ENCODE measurements at places on chromosomes 3 and 15.
A peak's percentile ranks its signal among the peaks of the same experiment; 100 is the strongest.

GRCh38 chr3:127688416-127689265 is 15.9 kb downstream of the ABTB1 start:
- peak; percentile 46 for DNase-seq

- no peak for DNase-seq
Measured at GRCh38 chr3:152960684-152961083, 125.8 kb downstream of the P2RY1 start.

- peak; percentile 48 for DNase-seq
Measured at GRCh38 chr3:156630081-156630772, 44.2 kb upstream of the TIPARP start.

- no peak for DNase-seq
Measured at GRCh38 chr15:38688761-38689160, 124.1 kb upstream of the RASGRP1 start.

DNA sequence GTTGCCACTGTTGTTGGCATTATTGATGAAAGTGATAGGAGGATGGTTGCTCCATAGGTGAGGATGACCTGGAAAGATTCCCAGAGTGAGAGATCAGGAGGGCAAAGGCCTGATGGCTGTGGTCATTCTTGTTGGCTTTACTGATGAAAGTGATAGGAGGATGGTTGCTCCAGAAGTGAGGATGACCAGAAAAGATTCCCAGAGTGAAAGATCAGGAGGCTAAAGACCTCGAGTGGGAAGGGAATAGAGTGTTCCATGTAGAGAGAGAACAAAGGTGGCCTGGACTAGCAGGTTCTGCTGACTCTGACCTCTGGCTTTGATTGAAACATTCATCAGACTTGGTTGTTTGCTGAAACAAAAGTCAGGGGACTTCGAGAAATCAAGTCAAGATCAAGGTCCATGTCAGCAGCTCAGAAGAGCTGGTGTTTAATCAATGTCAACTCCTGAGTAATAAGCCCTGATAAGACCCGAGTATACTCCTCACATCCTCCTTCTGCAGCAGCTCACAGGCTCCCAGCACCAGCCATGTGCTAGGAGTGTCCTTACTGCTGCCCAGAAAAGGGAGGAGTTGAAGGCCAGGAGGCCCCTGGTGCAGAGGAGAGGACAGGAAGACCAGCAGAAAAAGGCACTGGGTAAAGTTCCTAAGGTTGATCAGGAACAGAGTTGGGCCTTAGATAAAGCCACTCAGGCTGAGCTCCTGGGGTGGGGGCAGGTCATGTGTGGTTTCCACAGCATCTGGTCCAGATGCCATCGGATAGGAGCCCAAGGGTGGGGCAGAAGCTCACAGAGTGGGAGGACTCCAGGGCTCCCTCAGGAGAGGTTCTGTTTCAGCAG is 19.9 kb downstream of the CYP8B1 start:
- no peak for DNase-seq

DNA sequence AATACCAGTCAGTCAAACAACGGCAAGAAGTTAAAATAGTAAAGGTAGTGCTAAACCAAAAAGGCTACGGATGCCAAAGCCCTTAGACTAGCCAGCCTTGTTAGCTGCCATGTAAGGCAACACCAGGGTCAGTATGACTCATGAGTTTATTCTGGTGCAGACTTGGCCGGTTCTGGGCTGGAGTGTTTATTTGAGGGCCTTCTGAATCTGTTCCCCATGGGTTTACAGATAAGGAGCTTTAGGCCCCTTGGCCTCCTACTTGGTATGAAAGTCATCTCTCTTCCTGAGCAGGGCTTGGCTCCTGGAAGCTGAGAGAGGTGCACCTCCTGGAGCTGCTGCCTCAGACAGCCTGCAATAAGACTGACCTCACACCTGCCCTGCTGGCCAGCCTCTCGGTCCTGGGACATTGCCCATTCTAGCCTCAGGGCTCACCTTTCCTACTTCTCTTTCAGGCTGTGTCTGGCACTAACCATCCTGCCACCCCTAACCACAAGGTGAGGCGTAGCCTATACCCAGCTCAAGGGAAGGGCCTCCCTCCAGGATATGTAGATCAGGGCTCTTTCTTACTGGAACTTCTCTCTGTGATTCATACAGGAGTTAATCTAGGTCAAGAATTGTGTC is 10.4 kb upstream of the RTP1 start:
- peak; percentile 84 for DNase-seq

- no peak for DNase-seq
Measured at GRCh38 chr3:168514252-168514651, 418.5 kb upstream of the GOLIM4 start.

DNA sequence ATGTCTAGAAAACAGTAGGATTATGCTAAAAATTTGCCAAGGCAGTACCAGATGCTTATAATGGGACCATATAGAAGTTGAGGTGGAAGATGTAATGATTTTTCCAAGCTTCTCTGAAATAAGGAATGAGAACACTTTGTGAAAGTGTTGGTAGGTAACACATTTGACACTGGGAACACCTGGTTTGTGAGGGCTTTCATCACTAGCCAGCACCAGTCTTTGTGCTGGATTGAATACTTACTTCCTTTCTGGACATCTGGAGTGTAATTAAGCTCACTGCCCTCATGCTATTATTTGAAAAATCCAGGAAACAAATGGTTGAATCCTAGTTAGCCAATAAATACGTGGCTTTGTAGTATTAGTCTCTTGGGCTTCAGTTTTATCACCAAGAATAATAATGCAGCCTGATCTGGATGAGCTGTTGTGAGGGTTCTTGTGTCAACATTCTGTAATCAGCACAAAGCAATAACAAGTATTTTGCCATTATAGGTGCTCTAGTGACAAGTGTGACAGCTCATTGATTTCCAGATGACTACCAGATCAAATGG is 12.9 kb downstream of the CCDC80 start:
- DNase-seq = no peak

DNA sequence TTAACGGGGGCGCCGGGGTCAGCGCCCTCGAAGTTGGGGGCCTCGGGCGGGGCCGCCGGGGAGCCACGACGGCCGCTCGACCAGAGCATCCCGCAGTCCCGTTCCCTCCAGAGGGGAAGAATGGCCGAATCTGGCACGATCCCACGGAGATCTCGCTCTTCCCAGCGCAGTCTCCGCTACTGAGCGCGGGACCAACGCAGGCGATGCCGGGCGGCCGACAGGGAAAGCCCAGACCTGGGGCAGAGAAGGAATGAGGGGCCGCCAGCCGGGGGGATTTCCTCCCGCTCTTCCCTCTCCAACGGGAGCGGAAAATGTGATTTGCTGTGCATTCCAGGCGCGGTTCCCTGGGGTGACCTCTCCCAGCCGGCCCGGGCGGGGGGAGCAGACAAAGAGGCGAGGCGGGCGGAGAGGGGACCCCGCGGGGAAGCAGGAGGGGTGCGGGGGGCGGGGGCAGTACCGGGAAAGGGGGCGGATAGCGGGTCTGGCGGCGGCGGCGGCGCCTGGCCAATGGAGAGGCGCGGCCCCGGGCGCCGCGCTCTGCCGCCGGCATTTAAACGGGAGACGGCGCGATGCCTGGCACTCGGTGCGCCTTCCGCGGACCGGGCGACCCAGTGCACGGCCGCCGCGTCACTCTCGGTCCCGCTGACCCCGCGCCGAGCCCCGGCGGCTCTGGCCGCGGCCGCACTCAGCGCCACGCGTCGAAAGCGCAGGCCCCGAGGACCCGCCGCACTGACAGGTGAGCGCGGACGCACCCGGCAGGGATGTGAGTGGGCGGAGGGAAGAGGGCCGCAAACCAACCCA is at the start of gene GREM1:
TSS of gene GREM1 (plus strand) at position 579 of the 801 bp plus-strand sequence. CDS start 12,687 bp downstream, outside the sequence.
- DNase-seq = peak; percentile 77

- no peak for DNase-seq
Measured at GRCh38 chr3:140546649-140547048, 131.2 kb upstream of the TRIM42 start.

DNA sequence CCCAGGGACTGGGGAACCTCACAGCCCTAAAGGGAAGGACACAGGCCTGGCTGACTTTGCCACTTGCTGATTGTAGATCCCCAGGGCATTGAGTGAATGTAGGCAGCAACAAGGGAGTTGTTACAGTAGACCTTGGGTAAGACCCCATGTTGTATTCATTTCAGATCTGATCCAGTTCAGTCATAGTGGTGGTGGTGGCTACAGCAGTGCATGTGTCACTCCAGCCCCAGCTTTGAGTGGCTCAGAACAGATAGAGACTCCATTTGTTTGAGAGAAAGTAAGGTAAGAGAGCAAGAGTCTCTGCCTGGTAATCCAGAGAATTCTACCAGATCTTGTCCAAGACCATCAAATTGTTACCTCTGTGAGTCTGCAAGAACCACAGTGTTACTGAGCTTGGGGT is 278.7 kb upstream of the SATB1 start:
- DNase-seq = no peak

GRCh38 chr15:52031556-52031955 is 12.5 kb downstream of the MAPK6 start:
- no peak for DNase-seq

DNA sequence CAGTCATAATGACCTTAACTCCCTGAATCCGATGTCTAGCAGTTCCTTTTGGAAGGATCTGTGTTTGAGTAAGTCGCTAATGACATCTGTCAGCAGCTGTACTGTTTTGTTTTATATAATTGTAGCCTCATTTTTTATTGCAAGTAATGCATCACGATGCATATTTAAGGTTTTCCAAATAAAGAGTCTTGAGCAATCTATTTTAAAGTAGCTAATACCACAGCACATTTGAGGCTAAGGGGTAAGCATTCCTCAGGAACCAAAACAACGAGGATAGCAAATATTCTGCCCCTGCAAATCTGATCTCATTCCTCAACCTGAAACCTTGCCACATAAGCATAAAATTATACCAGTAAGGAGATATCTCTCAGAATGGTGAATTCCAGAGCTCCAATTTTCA is 98.7 kb downstream of the TBC1D5 start:
- peak; percentile 63 for DNase-seq

GRCh38 chr3:40379674-40380306 is 7.2 kb upstream of the ENTPD3 start:
- DNase-seq = no peak

DNA sequence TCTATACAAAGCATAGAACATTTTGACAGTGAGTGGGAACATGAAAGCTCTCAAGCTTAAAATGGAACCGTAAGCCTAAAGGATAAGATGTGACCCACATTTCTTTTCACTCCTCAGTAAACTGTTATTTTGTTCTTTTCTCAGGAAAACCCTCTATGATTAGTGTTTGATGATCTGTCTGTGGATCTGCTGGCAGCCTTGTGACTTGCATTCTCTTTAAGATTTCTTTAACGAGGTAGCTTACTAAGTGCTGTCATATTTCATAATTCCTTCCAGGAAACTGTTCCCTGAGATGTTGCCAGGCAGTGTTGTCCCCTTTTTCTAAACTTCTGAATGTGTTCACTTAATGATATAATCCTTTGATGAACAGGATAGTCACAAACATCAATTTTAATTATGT is 167.6 kb downstream of the PYDC2 start:
- no peak for DNase-seq

GRCh38 chr3:32667072-32667582 is 17.9 kb upstream of the CNOT10 start:
- no peak for DNase-seq

GRCh38 chr3:59809710-59810444 is 760.1 kb upstream of the CFAP20DC start:
- DNase-seq = peak; percentile 54

GRCh38 chr15:44720460-44721176 is 9.3 kb downstream of the B2M start:
- DNase-seq = no peak

- no peak for DNase-seq
Measured at GRCh38 chr3:155465664-155466063, 172.2 kb upstream of the STRIT1 start.

DNA sequence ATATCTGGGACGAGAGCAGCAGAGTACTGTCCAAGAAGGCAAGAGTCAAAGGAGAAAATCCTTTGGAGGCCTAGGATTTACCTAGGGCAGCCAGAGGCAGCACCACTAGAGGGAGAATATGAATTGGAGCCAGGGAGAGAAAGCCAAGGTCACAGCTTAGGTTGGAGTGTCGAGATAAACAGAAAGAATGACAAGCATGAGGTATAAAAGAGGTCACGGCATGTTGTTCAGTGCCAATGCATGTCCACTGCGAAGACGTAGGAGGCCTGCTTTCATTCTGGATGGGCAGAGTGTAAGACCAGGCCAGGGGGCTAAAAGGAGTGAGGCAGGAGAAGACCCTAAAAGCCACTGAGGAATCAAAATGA is 47.2 kb downstream of the THBS1 start:
- no peak for DNase-seq
